ENCODE measurements at places on chromosomes 11 and 22.

- DNase-seq: no peak
These were observed 264.5 kb downstream of the SOX6 start for GRCh38 chr11:16091862-16092261.

DNA sequence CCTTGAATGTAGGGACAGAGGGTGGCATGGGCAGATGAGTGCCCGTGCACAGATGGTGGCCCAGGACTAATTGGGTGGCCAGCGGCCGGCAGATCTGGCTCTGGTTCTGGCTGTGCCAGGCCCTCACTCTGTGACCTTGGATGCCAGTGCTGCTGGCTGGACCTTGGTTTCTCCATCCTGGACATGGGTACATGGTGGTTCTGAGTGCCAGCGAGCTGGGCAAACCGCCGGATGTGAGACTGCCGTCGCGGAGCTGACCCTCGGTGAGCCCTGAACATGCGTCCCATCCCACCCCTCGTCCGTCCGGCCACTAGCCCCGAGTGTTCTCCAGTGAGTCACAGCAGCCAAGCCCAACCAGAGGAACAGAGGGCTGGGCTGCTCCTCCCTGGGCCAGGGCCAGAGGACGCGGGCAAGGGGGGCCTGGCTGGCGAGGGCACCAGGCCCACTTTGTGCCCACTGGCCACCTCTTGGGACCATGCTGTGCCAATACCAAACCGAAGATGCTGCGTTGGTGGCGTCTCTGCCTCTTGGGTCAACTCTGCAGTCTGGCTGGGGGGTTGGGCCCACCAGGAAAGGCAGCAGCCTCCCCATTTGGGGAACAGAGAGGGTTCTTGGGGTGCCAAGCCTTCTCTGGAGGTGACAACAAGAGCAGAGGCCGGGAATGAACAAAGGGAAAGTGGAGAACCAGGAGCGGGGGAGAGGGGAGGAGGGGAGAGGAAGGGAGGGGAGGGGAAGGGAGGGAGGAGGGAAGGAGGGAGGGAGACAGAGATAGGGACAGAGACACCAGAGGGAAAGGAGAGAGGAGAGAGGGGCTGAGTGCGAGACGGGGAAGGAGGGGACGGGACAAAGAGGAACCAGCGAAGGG lies 10.7 kb downstream of the LSP1 start:
- DNase-seq: no peak

- no peak for DNase-seq
These were observed 102.4 kb upstream of the FSHB start for GRCh38 chr11:30128269-30128932.

DNA sequence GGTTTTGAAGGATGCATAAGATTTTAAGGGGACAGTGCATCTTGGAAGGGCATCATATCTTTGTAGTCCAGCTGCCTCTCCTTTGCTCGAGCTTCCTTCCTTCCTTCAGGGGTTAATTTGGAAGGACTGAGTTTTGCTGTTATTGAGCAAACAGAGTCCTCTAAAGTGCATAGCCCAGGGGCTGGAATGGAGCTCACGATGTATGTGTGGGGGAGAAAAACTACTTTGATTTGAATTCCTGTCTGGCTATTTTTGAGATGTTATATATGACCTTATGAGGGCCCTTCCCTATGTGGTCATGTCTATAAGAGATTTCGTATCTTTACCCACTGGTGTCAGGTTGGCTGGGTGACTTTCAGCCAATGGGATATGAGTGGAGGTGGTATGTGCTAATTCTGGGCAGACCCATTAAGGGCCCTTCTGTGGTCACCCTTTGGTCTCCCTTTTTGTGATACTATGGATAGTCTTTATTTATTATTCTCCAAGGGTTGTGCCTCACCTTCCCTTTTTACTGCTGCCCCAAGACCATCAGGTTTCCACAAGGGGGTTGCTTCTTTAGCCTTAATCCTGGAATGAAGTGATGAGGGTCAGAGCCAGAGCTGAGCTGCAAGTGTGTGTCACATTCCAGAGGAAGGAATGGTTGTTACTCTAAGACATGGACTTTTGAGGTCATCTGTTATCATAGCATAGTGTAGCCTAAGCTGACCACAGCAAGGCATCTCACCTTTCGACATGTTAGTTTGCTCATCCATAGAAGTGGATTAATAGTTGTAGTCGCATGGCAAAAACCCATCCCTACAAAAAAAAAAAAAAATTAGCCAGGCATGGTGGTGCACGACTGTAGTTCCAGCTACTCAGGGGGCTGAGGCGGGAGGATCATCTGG lies 54.6 kb downstream of the LRRC74B start:
- no peak for DNase-seq

GRCh38 chr11:20023082-20023426 lies 137.2 kb downstream of the DBX1 start:
- DNase-seq: no peak

GRCh38 chr11:79508461-79508860 lies 67.6 kb upstream of the TENM4 start:
- no peak for DNase-seq

Data from activated naive CD4-positive, alpha-beta T cell treated with Interleukin-2 at 50 U/mL for 16 hours (primary cell).